Ammon's horn (tissue), 1 donor: ENCODE measurements at places on chromosomes 6 and 20.
A peak's percentile ranks its signal among the peaks of the same experiment; 100 is the strongest.

GRCh38 chr20:5356941-5357340, 40.2 kb upstream of the PROKR2 start:
- DNase-seq, result no peak

- DNase-seq, result no peak
Observed at GRCh38 chr20:39762716-39763115, 800.6 kb downstream of the DHX35 start.

DNA sequence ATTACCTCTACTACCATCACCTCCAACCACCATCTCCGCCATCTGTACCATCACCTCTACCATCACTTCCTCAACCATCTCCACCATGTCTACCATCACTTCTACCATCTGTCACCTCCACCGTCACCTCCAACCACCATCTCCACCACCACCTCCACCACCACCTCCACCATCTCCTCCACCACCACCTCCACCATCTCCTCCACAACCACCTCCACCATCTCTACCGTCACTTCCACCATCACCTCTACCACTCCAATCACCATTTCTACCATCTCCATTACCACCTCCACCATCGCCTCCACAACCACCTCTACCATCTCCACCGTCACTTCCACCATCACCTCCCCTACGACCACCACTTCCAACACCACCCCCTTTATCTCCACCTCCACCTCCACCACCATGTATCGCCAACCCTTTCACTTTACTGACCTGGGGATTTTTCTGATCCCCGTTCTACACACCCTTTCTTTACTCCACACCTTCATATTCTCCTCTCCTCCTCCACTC, 2.3 kb downstream of the IPCEF1 start:
- no peak for DNase-seq

GRCh38 chr6:159008656-159009288, 8.8 kb upstream of the RSPH3 start:
- peak; percentile 37 for DNase-seq

DNA sequence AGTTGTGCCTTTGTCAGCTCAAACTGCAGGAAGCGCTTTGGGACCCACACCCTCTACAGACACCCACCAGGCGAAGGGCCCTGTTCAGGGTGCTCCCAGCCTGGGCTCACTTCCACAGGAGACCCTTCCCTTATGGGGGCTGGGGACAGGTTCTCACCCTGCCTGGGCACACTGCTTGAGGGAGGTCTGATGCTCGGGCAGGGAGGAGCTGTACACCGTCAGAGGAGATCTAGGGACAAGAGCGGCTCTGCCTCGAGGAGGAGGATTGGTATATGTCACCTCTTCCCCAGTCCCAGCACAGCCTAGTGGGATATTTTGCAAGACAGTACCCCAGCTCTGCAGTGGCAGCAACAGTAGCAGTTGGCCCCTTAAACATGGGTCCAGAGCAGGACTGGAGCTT, 26.9 kb downstream of the GJA10 start:
- no peak for DNase-seq

GRCh38 chr6:68313911-68314310, 321.2 kb upstream of the ADGRB3 start:
- DNase-seq, result no peak

DNA sequence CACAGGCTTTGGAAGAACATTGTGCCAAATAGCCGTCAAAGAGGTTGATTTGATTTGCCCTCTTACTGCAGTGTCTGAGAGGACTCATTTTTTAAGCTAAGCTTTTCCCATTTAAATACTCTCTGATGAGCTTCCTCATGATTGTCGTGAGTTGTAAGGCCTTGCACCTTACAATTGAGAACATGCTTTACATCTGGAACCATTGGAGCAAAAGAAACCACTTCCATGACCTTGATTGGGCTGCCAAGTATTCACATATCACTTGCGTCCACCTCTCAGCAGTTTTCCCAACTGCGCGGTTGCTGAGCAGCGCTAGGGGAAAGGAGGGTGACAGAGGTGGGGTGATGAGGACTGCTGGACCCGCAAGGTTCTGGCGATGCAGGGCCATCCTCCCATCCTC, 12.3 kb upstream of the LBP start:
- DNase-seq, result no peak

GRCh38 chr6:137881522-137881886, 14.4 kb downstream of the TNFAIP3 start:
- DNase-seq, result no peak

DNA sequence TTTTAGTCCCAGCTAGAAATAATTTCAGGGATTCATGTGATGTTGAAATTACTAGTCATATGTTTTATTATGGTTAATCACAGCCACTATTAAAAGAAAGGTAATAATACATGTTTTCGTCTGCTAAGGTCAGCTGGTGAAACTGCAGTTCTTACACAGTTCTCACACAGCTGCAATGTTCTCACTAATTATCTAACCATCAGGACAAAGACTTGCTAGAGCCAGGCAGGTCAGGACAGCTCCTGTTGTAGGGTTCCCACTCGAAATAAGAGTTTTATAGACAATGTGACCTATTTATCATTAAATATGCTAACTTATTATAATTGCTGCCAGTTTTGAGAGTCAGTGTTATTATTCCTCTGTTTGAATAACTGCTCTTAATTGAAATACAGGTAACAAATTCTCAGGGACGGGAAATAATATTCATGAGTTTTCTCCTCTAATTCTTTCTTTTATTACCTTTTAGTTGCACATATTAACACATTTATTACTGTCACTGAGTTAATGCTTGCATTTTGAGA, 97.9 kb downstream of the GJA1 start:
- DNase-seq, result no peak

GRCh38 chr6:117028256-117028655, 151.2 kb downstream of the RFX6 start:
- DNase-seq, result no peak

- no peak for DNase-seq
Observed at GRCh38 chr20:13089950-13090469, 81.2 kb downstream of the SPTLC3 start.

GRCh38 chr6:39226639-39227329, 2.5 kb downstream of the KCNK5 start:
- DNase-seq, result no peak

DNA sequence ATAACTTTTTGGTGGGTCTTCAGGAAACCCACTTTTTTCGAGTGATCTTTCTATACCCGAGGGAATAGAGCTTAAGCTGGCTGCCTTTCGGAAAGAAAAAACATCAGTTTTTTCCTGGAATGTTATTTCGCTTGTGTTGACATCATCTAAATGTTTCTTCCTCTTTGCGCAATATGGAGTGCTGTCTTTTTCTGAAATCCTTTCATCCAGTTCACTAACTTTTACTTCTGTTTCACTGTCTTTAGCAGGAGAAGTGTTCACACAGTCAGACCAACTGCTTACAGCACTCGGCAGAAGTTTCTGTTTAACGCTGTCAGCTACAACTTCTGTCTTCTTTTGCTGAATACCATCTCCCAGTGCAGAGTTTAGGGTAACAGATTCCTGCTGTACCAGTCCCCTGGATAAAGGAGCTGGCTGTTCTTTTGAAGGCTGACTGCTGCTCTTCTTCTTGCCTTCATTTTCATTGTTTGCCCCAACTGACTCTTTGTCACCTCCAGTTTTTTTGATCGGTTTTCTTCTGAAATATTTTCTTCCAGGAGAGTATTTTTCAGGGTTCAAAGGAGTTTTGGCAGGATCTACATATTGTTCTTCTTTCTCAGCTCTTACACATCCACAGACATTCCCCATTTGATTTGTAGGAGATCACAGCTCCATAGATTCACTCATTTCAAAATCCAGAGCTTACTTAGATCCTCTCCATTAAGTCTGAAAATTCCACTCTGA, 50.0 kb upstream of the DST start:
- DNase-seq, result peak; percentile 64

GRCh38 chr6:84752118-84752850, 12.1 kb downstream of the TBX18 start:
- no peak for DNase-seq

- no peak for DNase-seq
Observed at GRCh38 chr6:10630178-10630577, 64.2 kb downstream of the C6orf52 start.

DNA sequence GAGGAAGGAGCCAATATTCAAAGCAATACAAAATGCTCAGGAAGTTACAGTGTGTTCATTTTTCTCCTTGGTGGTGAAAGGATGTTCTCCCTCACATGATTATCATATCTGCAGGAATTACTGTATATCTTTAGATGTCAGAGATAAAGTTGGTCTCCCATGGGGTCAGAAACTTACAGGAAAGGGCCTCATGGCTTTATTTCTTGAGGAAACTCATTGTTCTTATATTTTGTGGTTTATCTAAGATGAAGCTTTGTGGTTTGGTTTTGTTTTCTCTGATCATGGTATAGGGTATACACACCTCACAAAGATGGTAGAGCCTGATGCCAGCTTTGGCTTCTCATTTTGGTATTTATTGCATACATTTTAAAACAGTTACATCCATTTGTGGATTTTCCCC, 100.5 kb upstream of the STXBP5 start:
- no peak for DNase-seq

- DNase-seq, result no peak
Observed at GRCh38 chr6:17130786-17131185, 28.9 kb downstream of the STMND1 start.

DNA sequence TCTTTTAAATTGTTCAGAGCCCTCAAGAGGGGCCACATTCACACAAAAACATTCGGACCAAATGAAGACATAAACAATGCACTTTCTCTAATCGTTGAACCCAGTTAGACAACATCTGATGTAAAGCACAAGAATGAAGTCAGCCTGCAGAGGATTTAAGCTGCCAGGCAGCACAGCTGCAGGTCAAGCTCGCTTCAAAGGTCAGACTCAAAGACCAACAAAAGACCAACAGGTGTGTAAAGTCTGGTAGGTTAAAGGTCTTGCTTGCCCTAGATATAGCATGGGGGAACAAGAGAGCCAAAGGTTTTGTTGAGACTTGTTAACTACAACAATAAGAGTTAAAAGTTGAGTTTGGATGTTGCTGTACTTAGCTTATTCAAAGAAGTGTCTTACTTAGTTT, 26.7 kb upstream of the MYLIP start:
- DNase-seq, result no peak

- DNase-seq, result no peak
Observed at GRCh38 chr6:136613477-136613876, 63.3 kb upstream of the MAP7 start.

- DNase-seq, result peak; percentile 70
Observed at GRCh38 chr20:10271494-10272219, 53.0 kb downstream of the SNAP25 start.

- DNase-seq, result no peak
Observed at GRCh38 chr6:169428532-169428931, 174.9 kb upstream of the THBS2 start.

GRCh38 chr20:47825011-47825762, 39.9 kb upstream of the SULF2 start:
- DNase-seq, result no peak

GRCh38 chr6:108751282-108751681, 96.9 kb upstream of the ARMC2 start:
- DNase-seq, result no peak

DNA sequence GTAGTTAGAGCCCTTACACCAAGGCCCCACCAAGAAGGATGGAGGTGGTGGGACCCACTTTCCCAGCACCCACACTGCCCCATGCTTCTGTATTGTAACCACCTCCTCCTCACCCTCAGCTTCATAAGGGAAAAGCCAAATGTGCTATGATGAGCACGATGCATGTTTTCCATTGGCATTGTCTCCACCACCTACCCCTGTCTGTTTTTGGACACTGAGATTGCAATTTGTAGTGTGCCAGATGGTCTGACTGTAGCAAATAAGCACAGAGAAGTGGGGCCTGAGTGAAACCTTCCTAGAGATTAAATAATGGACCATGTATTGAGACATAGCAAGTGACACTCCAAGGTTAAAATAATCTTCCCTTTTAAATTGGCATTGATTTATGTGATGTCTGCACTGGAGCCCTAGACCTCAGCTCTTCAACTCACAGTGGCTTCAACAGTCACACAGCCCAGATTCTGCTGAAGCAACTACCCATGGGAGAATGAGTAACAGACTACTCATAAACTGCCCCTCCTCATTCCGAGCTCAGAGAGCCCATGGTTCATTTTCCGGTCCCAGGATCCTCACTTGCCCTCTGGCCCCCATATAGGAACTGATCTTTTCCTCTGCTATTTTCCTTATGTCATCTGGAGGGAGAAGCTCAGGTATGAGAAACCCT, 177.9 kb downstream of the COL9A1 start:
- DNase-seq, result peak; percentile 69

GRCh38 chr6:132932588-132932987, 118.2 kb downstream of the RPS12 start:
- DNase-seq, result no peak

DNA sequence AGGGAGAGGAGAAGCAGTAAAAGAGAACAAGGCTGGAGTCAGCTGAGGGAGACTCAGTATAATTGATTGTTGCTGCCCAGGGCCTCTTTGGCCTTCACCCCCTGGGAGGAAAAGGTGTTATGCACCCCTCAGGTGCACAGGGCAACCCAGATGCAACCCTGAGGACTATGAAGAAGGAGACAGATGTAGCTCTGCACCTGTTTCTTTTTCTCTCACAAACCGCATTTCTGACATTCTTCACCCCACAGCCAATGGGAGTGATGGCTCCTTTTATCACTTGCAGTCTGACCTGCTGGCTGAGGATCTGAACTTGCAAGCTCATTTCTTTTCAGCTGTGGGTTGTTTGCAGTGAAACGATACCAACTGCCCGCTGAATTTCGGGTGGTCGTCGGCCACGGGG, 64.1 kb upstream of the F13A1 start:
- no peak for DNase-seq

DNA sequence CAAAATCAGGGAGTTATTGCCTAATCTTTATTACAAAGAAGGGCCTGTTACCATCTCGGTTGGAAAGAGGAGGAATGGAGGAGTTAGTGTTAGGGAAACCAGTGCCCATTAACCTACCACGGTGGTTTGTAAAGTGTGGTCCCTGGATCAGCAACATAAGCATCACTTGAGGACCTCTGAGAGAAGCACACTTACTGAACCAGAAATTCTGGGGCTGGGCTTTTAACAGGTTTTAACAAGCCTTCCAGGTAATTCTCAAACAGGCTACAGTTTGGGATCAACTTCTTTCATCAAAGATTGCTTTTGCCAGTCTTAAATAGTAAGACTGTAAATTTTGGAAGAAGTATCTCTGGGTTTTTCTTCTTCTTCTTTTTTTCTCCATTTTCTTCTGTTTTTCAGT, 329.5 kb upstream of the JAG1 start:
- no peak for DNase-seq

- DNase-seq, result no peak
Observed at GRCh38 chr6:93164781-93165180, 254.6 kb downstream of the EPHA7 start.
